ENCODE measurements at places on chromosomes 3 and 15.

GRCh38 chr3:127675651-127676391 is 3.1 kb downstream of the ABTB1 start:
- no peak for DNase-seq

DNA sequence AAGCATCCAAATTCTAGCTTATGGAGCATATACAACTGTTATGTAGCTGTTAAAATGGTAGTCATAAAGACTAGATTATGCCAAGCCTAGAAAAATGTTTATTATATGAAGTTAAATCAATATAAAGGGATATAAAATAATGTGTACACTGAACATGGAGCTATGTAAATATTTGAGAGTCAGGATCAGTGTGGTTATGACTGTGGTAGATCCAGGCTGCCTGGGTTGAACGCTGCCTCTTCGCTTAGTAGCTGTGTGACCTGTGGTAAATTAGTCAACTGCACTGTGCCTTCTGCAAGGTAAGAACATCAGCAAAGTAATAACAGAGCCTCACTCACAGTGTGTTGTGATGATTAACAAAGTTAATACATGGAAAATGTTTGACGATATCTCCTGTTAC is 212.2 kb downstream of the RBMS3 start:
- DNase-seq = peak; percentile 16

DNA sequence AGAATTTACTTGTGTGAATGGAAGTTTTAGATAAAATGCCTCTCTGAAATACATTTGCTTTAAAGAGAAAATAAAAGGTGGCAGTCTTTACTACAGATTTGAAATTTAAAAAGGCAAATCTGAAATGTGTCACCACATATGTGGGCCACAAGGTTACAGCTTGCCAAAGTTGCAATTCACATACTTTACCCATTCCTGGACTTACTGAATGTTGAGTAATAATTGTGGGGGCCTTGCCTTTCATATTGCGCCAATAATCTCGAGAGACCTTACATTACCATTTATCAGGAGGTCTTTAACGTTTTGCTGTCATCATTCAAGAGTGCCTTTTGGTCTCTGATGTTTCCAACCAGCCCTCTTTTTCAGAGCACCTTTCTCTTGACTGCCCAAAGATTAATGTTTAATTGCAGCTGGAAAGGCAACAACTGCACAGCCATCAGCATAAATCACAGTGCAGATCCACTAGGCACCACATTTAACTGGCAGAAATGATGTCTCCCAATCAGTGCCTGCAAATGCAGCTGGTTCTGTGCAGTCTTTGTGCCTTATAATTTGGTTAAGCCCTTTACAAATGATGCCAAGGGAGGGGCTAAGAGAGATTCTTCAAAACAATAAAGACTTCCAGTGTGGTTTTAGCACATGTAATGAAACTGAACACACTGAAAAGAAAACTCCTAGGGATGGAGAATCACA is 206.8 kb downstream of the MAGI1 start:
- peak; percentile 95 for DNase-seq

- no peak for DNase-seq
These were observed 52.6 kb downstream of the MBNL1 start for GRCh38 chr3:152321200-152321954.

DNA sequence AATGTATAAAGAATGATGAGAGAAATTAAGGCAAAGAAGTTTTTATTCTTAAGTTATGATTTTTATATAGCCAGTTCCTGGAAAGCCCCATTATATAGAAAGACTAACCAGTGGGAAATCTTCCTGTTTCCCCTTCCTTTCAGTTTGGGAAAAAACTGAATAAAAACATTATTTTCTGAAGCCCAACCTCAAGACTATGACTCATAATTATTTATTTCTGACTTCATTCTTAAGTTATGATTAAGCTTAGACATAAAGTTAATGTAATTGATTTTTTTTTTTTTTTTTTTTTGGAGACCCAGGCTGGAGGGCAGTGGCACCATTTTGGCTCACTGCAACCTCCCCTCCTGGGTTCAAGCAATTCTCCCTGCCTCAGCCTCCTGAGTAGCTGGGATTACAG is 55.8 kb downstream of the TRPC1 start:
- DNase-seq = peak; percentile 7

GRCh38 chr3:153431076-153431475 is 269.1 kb downstream of the RAP2B start:
- no peak for DNase-seq

DNA sequence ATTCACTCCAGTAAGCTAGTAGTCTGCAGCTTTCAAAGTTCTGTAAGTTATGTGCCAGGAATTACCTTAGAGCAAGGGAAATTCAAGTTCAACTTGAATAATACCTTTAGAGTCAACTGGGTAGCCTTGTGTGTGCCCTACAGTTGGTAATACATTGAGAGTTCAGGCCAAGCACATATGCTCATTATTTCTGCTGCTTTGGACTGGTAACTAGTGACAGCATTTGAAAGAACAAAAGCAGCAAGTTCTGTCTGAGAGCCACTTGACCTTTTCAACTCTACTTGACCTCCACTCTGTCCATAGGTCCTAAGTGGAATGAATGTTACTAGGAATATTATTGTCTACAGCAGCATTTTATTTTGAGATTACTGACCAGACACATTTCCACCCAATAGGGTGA is 723.5 kb downstream of the NLGN1 start:
- DNase-seq = no peak

DNA sequence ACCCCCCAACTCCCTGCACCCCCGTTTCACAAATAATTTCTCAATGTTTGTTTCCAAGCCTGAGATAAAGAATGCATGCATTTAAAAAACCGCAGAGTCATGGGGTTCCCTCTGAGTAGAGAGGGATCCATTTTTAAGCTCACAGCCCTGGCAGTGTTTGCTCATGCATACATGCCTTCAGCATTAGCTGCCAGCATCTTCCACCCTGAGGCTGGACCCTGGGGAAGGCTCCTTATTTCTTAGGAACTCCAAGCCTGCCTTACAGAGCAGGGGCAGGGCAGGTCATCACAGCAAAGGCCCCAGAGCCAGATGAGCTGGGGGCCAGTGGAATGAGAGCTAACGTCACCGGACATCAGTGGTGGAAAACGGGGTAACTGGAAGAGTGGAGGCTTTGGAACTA is 31.3 kb downstream of the TLE3 start:
- peak; percentile 33 for DNase-seq

DNA sequence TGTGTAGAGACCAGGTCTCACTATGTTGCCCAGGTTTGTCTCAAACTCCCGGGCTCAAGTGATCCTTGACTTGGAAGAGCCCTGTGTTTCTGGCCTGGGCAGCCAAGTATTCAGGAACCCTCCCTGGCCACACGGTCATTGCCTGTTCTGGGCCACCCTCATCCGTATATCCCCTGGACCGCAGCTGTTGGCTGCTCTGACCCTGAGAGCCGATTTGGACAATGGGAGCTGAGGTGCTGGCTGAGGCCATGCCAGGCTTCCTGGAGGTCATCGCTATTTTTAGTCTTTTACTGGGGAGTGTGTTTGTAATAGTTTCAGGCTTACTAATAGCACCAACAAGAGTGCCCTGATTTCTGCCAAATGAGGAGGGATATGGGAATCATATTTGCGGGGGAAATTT is 60.7 kb downstream of the ADAMTS7 start:
- no peak for DNase-seq

DNA sequence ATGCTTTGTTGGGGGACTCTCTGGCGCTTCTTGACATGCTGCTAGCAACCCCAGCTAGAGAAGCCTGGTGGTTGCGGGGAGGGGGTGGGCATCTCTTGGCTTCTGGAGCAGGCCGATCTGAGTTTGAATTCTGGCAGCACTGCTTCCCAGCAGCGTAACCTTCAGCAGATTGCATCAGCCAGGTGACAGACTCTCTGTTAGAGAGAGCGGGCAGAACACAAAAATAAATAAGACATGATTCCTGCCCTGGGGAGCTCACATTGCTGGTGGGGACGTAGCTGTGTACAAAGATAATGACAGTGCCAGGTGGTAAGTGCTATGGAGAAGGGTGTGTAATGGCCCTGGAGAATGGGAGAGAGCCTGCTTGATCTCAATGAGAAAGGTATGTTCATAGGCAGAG is 87.4 kb downstream of the THSD4 start:
- DNase-seq = no peak

- peak; percentile 88 for DNase-seq
These were observed 5.8 kb upstream of the TATDN2 start for GRCh38 chr3:10242182-10243065.

DNA sequence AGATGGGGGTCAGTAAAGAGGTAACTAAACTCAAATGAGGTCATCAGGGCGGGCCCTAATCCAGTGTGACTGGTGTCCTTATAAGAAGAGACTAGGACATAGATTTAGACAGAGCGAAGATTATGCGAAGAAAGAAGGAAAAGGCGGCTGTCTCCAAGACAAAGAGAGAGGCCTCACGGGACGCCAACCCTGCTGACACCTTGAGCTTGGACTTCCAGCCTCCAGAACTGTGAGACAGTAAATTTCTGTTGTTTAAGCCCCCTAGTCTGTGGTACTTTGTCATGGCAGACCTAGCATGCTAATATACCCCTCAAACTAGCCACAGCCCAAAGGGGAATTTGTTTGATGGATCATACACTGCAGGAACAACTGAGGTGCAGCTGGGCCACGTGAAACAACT is 183.0 kb downstream of the ABHD5 start:
- DNase-seq = no peak

DNA sequence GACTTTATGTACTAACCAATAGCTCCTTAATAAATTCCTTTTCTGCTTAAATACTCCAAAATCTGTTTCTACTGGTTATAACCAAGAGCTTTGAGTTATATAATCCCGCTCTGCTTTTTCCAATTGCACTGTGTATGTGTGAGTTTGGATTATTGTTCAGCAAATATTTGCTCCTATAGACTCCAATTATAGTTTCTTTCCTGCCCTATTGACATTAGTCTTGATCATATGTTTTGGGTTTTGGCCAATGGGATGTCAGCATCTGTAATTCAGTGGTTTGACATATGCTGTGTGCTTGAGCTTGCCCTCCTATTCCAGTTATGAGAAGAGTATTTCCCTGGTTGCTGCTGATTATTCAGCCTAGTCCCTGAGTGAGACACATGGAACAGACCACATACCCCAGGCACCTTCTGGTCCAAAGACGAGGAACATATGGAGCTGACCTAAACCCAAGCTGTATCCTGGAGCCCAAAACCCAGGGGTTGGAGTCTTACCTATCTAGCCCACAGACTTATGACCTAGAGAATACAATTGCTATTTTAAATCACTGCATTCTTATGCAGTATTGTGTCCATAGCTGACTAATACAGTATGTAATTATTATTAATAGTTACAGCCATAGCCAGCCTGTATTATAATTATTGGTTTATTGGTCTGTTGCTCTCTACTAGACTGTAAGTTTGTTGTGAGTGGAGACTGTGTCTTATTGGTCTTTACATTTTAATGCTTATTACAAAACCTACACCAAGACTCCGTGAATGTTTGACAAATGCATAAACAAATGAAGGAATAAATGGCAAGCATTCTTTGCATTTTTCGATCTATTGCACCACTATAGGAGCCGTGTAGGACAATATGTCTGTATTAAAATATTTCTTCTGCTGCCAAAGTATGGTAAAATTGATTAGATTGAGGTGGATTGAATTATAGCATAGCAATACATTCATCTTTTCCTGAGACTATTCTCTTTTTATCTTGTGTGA is 11.7 kb upstream of the ZNF280D start:
- peak; percentile 38 for DNase-seq

GRCh38 chr3:11552289-11553264 is 91.1 kb downstream of the VGLL4 start:
- no peak for DNase-seq

GRCh38 chr3:188764609-188765008 is 407.2 kb upstream of the TPRG1 start:
- no peak for DNase-seq

GRCh38 chr15:94523873-94524272 is 292.5 kb downstream of the MCTP2 start:
- DNase-seq = no peak

DNA sequence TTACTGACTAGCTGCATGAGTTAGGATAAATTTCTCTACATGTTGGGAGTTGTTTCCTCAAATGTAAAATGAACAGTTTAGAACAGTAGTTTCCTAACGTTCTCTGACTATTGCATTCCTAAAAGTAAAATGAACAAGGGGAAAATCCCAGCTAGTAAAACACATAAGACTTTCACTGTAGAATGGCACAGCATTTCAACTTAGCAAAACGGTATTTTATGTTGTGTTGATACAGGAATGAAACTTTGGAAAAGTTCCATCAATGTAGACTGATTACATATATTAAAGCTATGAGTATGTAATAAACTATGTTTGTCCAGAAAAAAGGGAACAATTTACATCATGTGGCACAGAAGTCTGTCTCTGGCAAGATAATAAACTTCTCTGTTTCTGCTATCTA is 297.4 kb upstream of the EPHA3 start:
- DNase-seq = peak; percentile 66

- no peak for DNase-seq
These were observed 363.5 kb downstream of the FOXP1 start for GRCh38 chr3:71219744-71220638.

GRCh38 chr3:156729460-156730179 is 55.2 kb downstream of the TIPARP start:
- DNase-seq = no peak

All from fibroblast of skin of abdomen (primary cell).